ENCODE measurements at places on chromosomes 11 and 22. TPM values are rescaled to one million over a fixed set of nuclear protein-coding genes. Genes with fewer than 3 reads are reported as not detected.

GRCh38 chr22:20591660-20592310 is 84.4 kb downstream of the MED15 start:
- DNase-seq: no peak

- DNase-seq: no peak
Measured at GRCh38 chr11:21811572-21811971, 381.3 kb upstream of the ANO5 start.

- DNase-seq: no peak
Measured at GRCh38 chr22:42686756-42687491, 33.7 kb downstream of the A4GALT start.

The DDI1 gene
- polyA plus RNA-seq: not detected

DNA sequence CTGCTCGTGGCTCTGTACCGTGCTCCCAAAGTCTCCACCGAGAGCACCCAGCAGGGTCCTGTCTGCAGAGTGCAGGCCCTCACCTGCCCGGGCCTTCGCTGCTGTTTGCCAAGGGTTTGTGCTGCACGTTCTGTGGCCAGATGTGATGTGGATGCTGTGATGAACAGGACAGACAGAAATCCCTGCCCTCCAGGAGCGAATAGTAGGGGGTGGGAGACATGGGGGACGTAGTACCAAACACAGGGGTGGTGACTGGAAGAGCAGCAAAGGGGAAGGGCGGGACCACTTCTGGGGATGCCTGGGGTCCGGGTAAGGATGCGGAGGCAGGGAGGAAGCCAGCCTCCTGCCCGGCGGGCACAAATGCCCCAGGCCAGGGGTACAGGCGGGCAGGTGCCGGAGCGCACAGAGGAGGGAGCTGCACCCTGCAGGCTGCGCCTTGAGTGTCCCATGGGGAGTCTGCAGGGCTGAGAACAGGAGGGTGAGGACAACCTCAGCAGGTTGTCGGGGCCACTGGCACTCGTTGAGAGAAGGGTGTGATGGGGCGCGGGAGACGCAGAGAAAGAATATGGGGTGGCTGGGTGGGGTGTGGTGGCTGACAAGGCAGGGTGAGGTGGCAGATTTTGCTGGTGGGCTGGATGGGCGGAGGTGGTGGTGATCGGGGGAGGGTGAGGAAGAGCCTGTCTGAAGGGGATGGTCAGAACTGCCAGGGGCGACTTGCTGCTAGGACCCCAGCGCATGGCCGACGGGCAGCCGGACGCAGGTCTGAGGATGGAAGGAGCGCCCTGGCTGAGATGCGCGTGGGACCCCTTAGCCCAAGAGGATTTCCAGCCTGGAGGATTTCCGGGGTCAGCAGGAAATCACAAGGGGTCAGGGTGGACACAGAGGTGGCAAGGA is 16.3 kb upstream of the CTSD start:
- DNase-seq: no peak

GRCh38 chr11:94507485-94507884 is 4.8 kb upstream of the C11orf97 start:
- DNase-seq: no peak

DNA sequence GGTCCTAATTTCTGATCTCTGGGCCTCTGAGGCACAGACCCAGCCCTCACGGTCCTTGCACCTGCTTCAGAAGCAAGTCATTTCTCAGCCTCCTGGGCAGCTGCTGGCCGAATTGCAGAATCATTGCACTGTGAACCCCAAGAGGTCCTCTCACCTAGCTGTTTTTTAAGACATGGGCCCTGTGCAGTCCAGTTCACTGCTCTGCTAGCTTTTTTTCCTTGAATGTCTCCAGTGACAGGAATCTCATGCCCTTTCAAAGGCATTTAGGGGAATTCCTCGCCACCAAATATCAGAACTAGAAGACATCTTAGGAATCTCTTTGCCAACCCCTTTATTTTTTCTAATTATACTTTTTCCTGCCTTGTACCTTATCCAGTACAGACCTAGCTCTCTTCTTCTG is 35.6 kb upstream of the TP53I11 start:
- DNase-seq: no peak

DNA sequence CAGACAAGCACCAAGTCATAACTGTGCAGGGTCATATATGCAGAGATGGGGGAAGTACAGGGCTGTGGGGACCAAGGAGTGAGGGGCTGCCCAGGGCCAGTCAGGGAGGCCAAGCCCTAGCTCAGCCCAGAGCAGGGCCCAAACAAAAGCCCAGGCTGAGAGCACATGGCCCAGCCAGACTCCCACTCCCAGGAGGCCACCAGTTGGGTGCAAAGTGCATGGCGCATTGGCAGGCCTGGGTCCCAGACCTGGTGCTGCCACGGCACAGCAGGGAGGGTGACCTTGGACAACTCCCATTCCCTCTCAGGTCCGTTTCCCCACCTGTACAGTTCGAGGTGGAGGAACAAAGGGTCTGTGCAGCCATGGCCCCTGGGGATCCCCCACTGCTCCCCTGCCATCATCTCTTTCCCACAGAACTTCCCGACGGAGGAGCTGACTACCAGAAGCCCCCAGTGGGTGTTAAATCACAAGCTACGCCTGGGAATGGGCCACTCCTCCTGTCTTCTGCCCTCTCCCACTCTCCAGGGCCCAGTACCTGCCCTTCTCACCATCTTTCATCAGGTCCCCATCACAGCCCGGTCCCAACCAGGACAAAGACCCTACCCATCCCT is 608 bp downstream of the NIPSNAP1 start:
- no peak for DNase-seq

DNA sequence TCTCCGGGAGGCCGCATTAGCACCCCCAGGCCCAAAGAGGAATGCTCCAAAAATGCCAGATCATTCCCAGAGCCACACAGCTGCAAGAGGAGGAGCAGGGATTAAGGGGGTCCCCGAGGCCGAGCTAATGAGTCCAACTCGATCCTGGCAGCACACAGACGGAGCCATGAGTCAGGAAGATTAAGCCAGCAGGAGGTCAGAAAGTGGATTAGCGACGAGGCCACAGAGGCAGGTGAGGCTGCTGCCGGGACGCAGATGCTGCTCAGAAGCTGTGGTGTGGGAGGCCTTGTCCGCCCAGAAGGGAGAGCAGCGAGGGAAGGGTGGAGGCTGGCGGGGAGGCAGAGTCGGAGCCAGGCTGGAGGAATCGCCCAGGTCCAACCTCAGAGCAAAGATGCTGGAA is 120.5 kb downstream of the SHANK2 start:
- no peak for DNase-seq

The PNPLA5 gene
- polyA plus RNA-seq: not detected

DNA sequence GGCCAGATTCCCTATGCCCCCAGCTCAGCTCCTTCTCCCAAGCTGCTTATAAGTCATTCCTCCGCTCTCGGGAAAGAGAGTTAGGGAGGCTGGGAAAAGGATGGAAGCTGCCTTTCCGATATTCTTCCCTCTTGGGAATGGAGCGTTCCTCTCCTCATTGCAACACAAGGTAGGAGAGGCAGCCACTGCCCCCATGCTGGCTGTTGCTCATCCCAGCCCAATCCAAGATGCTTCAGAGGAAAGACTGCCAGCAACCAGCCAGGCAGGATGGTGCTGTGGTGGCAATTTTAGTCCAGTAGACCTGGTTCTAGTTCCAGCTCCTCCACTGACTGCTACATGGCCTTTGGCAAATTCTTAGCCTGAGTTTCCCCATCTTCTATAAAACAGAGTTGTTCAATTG is 13.7 kb upstream of the C11orf96 start:
- no peak for DNase-seq

DNA sequence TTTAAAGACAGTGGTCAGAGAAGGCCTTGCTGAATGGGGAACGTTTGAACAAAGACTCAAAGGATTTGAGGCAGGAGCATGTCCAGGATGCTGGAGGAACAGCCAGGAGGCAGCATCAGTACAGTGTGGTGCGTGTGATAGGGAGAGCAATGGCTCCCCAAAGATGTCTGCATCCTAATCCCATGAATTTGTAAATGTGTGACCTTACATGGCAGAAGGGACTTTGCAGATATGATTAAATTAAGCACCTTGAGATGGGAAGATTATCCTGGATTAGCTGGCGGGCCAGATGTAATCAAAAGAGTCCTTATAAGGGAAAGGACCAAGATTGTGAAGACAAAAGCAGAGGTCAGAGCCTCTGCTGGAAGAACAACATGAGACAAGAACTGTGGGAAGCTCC is 24.6 kb upstream of the FAT3 start:
- DNase-seq: no peak

The LMF2 gene
- polyA plus RNA-seq: 27.8 TPM

GRCh38 chr11:78219493-78220217 is 30.9 kb downstream of the USP35 start:
- no peak for DNase-seq

The GPR83 gene
- polyA plus RNA-seq: 0.16 TPM

DNA sequence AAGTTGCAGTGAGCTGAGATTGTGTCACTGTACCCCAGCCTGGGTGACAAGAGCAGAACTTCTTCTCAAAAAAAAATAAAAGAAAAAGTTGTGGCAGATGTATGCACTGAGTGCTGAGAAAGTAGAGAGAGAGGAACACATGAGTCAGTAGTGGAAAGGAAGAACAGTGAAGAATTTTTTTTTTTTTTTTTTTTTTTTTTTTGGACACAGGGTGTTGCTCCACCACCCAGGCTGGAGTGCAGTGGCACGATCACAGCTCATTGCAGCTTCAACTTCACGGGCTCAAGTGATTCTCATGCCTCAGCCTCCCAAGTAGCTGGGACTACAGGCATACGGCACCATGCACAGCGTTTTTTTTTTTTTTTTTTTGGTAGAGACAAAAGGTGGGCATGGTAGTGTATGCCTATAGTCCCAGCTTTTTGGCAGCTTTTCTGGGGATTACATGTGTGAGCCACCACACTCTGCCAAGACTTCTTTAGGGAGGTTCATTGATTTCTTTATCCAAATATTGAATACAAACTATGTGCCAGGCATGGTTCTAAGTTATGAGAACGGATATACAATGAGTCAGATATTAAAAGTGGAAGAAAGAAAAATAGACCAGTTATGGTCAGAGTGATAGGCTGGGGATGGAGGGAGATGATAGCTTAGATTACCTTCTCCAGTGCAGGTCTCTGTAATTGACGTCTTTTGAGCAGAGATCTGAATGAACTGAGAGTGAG is 62.0 kb downstream of the YAP1 start:
- no peak for DNase-seq

- no peak for DNase-seq
Measured at GRCh38 chr11:120858740-120859139, 165.2 kb upstream of the TBCEL start.

The TRIM34 gene
- 4.9 TPM for polyA plus RNA-seq

- DNase-seq: no peak
Measured at GRCh38 chr22:44247346-44247745, 65.4 kb downstream of the SHISAL1 start.

- peak; percentile 13 for DNase-seq
Measured at GRCh38 chr11:18527512-18527911, 770 bp upstream of the TSG101 start.
